ENCODE measurements at places on chromosomes 2 and 18.

- DNase-seq = no peak
These were observed 39.9 kb downstream of the DSEL start for GRCh38 chr18:67476585-67476984.

GRCh38 chr2:146992057-146992456 lies 852.8 kb upstream of the ACVR2A start:
- no peak for DNase-seq

DNA sequence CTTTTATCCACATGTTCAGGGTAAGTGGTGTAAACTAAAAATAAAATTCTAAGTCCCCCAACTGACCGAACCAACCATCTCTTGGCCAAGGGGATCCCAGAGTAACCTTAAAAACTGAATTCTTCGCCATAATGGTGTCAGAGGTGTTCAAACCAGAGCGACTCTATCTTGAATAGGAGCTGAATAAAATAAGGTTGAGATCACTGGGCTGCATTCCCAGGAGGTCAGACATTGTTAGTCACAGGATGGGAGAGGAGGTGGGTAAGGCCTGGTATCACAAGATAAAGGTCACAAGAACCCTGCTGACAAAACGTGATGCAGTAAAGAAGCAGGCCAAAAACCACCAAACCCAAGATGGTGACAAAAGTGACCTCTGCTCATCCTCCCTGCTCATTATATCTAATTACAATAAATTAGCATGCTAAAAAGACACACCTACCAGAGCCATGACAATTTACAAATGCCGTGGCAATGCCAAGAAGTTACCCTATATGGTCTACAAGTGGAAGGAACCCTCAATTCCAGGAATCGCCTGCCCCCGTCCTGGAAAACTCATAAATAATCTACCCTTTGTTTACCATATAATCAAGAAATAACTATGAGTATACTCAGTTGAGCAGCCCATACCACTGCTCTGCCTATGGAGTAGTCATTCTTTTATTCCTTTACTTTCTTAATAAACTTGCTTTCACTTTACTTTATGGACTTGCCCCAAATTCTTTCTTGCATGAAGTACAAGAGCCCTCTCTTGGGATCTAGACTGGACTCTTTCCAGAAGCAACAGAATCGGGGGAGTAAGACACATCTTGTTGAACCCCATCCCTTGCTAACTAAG lies 302.4 kb downstream of the STK39 start:
- DNase-seq = no peak

- no peak for DNase-seq
These were observed 2.0 kb downstream of the DNAJC27 start for GRCh38 chr2:24969784-24970183.

DNA sequence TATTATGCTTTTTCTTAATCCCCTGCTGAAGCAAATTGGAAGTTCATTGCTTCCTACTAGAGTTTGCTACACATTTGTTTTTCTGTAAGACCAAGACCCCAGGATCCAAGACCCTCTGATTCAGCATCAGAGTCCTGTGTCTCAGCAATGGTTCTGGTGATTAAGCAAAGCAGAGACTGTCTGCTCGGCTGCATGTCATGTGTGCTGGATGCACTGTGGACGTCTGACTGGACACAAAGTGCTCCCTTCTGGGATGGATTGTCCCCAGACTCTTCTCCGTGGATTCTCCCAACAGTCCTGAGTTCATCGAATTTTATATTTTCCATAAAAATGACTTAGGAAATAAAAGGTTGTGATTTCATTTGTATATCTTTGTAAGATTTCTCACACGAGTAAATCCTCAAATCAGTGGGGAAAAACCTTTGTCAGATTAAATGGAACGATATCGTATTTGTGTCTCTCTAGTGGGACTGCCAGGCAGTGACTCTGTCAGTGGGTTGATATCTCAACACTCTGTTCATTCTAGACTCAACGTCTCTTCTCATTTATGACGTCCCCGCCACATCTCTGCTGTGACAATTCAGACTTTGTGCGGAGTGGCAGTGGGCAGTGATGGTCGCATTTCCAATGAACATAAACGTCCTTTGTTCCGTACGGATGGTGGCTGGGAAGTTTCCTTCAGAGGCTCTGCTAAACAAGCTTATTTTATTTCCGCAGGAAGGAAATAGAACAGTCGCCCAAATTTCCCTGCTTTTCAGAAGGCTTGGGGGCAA lies 58.6 kb downstream of the NCAPH start:
- no peak for DNase-seq

DNA sequence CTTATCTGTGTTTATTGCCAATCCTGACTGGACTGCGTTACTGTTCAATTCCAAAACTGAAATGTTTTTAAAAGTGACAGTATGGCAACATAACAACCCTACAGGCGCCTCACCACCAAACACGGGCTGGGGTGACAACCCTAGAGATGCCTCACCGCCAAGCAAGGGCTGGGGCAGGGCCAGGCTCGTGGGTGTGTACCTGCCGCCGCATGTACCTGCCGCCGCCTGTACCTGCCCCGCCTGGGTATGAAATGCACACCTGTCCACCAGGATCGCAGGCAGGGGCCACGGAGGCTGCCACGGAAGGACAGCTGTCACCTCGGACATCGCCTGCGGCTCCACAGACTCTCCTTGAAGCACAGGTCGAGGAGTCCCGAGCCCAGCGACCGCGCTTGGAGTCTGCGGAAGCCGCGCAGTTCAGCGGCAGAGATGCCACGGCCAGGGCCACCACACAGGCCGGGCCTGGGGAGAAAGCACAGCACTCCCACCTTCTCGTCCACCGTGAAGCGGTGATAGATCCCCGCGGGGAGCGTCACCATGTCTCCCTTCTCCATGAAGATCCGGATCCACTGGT lies 18.9 kb downstream of the ADI1 start:
- no peak for DNase-seq

- no peak for DNase-seq
These were observed 60.2 kb downstream of the RMDN2 start for GRCh38 chr2:37985333-37985732.

- DNase-seq = no peak
These were observed 103.7 kb downstream of the BIN1 start for GRCh38 chr2:127003070-127003800.

DNA sequence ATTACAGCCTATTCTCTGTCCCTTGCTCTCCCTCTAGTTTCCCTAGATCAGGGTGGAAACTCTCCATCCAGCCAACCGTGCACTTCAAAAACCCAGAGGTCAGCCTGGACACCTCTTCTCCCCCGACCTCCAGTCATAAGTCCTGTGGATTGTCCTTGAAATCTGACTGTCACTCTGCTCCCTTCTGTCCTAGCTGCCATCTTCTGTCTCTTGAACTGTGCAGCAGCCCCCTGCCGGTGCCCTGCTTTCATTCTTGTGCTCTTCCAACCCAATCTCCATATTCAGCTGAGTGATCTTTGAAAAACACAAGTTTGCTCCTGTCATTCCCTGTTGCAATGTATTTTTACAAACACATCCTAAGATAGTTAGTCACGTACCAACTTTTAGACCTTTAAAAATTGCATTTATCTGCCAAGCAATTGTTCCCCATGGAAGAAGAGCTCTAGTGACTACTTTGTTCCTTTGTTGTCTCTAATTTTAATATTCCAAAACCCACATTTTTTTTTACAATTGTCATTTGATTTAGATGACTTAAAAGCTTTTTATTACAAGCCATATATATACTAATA lies 254.3 kb downstream of the CAMKMT start:
- DNase-seq = no peak

DNA sequence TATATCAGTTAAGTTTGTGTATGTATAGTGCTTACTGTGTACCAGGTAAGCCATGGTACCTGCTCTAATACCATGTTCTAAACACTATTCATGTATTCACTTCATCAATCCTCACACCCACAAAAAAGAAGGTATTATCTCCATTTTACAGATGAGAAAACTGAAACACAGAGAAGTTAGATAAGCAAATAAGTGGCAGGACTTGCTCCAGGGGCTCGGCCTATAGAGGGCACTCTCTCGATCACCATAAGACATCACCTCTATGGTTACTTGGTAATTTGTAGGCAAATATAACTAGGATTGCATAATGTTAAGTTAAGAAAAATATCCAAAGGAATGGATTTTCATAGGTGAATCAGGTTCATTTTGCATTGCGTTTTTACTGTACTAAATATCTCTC lies 118.1 kb upstream of the FN1 start:
- DNase-seq = no peak
